ENCODE measurements at places on chromosomes 11 and 22. TPM values are rescaled to one million over a fixed set of nuclear protein-coding genes. Genes with fewer than 3 reads are reported as not detected.
A peak's percentile ranks its signal among the peaks of the same experiment; 100 is the strongest.

VSIG2 gene
- 1.0 TPM for total RNA-seq

HPS5 gene
- 28.4 TPM for total RNA-seq

DEUP1 gene
- not detected for total RNA-seq

OR51E1 gene
- not detected for total RNA-seq

ACRV1 gene
- total RNA-seq, result not detected

KCNJ1 gene
- total RNA-seq, result not detected

SYNGR1 gene
- total RNA-seq, result 2.0 TPM

GRCh38 chr11:46801694-46802470, 44.2 kb downstream of the CKAP5 start:
- DNase-seq, result no peak

- no peak for DNase-seq
These were observed 1.3 kb downstream of the LRP5 start for GRCh38 chr11:68313574-68314202.

DNA sequence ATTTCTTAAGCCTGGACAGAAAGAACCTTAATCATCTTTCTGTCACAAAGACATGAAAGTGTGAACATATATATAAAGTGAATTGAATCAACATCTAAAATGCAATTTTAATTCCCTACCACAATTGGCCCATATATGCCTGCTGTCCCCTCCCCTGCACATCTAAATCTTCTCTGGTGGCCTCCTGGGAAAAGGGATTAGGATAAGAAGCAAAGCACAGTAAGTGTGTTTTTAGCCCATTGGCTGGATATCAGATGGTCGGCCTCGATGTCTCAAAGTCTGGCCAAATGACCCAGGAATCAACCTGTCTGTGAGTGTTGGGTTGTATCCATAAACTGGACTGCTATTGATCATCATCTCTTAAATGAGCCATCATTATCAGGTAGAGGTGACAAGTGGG, 5.8 kb downstream of the MMP3 start:
- no peak for DNase-seq

GRCh38 chr22:28279888-28280287, 360.8 kb upstream of the PITPNB start:
- no peak for DNase-seq

GRCh38 chr11:76201056-76201455, 5.2 kb downstream of the WNT11 start:
- DNase-seq, result no peak

DNA sequence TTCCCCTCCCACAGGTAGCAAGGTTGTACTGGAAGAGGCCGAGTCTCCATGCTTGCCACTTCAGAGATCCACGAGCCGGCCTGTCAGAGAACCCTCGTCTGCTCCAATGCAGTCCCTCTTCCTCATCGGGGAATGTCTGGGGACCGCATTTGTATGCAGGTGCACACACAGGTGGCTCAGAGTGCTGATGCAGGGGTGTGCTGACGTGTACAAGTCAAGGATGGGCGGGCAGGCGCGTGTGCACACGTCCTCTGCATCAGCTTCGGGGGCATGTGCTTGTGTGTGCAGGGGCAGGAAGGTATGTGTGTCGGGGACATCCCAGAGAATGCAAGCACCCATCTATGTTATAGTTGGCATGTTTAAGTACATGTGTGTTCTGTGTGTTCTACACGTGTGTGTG, 49.4 kb downstream of the ELFN2 start:
- no peak for DNase-seq

- DNase-seq, result no peak
These were observed 34.4 kb downstream of the SCUBE2 start for GRCh38 chr11:9057007-9057406.

- DNase-seq, result no peak
These were observed 68.9 kb downstream of the CYB5R2 start for GRCh38 chr11:7604331-7604955.

- DNase-seq, result no peak
These were observed 86.8 kb upstream of the CRTAM start for GRCh38 chr11:122751292-122752070.

DNA sequence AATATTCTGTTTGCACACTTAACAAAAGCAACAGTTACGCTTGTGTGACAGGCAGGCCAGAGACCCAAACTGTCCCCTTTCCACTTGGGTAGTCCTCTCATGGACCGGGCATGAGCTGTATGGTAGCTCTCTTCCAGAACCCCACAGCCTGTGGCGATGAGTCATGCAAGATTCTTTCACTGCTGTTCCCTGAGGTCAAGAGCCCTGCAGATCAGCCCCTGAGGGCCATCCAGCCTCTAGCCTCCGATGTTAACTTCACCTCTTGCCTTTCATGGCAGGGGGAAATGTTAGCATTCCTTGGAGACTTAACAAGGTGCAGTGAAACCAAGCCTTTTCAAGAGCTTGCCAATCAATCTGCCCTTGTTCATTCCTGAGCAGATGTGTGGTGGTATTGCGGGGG, 63.2 kb upstream of the DEUP1 start:
- no peak for DNase-seq

GRCh38 chr11:105829084-105829483, 193.0 kb downstream of the MSANTD4 start:
- DNase-seq, result no peak

- peak; percentile 54 for DNase-seq
These were observed 7.0 kb downstream of the GRAMD4 start for GRCh38 chr22:46626911-46627805.

- DNase-seq, result no peak
These were observed 458.0 kb upstream of the KIRREL3 start for GRCh38 chr11:127458561-127458960.

GRCh38 chr11:1125803-1126202, 31.9 kb upstream of the MUC5AC start:
- peak; percentile 35 for DNase-seq
